Activated CD4-positive, CD25-positive, alpha-beta regulatory T cell (primary cell): ENCODE measurements at places on chromosomes 16 and 17.

- DNase-seq = no peak
Measured at GRCh38 chr16:81618187-81618586, 160.9 kb upstream of the PLCG2 start.

DNA sequence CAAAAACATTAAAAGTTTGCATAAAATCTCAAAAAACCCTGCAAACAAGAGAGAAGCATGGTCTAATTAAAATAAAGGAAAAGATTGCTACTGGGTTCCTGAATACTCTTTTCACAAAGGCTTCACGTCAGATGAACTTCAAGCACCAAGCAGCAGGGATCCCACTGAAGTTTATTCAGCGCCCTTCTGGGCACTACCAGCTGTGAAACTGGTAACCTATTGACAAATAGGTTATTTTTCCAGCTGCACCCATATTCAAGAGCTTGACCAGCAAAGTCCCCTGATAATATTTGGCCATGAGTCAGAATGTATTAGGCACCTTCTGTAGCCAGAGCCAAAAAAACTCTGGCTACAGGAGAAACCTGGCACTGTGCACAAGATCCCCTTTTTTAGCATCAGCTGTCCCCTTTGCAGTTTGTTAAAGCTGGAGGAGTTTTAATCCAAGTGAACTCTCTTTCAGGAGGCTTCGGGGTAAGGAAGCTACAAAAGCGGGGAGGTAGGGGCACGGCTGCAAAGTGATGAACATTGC lies 60.3 kb downstream of the GRIN2A start:
- DNase-seq = no peak

DNA sequence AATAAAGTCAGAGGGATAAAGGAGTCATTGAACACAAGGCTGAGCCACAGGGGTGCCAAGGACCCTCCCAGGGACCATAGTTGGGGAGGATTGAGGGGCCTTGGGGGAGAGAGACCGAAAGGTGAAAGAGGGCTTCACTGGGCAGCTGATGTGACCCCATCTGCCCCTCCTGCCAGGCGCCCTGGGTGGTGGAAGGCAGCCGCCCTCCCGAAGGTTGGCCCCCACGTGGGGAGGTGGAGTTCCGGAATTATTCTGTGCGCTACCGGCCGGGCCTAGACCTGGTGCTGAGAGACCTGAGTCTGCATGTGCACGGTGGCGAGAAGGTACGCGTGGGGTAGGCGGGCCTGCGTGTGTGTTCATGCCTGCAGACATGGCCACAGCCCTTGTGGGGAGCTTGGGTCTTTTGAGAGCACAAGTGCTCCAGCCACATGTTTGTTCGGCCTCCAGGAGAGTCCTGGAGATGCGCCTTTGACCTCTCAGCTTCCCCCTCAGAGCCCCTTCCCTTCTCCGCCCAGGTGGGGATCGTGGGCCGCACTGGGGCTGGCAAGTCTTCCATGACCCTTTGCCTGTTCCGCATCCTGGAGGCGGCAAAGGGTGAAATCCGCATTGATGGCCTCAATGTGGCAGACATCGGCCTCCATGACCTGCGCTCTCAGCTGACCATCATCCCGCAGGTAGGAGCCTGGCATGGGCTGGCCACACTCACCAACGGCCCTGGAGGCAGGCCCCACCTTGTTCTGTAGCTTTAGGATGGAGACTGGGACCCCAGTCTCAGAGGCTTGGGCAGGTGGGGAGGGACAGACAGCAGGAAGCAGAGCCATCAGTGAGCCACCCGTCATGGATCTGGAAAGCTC lies 24.1 kb downstream of the ANKRD40 start:
- DNase-seq = no peak

DNA sequence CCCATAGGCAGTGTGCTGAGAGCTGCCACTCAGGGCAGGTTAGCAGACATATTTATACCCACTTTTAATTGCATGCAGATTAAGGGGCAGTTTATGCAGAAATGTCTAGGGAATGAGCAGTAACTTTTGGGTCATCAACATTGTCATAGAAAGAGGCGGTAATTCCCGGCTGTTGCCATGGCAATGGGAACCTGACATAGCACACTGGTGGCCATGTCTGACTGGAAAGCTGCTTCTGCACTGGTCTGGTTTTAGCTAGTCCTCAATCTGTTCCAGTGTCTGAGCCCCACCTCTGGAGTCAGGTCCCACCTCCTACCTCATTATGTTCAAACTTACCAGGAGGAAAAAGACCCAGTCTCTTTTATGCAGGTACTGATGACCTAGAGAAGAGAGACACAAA lies 31.5 kb upstream of the TNRC6C start:
- DNase-seq = no peak

GRCh38 chr17:77420095-77420803 lies 279.5 kb downstream of the SEC14L1 start:
- DNase-seq = no peak

GRCh38 chr16:10103118-10103517 lies 79.1 kb downstream of the GRIN2A start:
- DNase-seq = no peak
